ENCODE measurements at places on chromosomes 2 and 18.

- no peak for DNase-seq
These were observed 17.8 kb downstream of the NPC1 start for GRCh38 chr18:23568281-23569138.

GRCh38 chr2:54148391-54148790 lies 33.0 kb downstream of the ACYP2 start:
- DNase-seq: no peak

DNA sequence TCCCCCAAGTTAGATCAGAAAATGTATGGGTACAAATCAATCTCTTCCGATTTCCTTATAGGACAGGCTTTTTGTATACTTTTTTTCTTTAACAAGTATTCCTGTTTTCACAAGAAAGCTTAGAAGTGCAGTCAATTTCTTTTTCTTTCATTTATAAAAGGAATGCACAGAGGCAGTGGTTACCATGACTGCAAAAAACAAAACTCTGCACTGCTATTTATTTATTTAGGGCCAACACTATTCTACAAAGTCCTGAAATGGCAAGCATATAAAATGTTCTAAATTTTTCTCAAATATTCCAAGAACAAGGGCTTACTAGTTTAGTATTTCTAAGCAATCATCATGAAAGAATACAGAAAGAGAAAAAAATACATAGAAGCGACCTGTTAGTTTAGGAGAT lies 22.2 kb downstream of the ATAD2B start:
- no peak for DNase-seq

DNA sequence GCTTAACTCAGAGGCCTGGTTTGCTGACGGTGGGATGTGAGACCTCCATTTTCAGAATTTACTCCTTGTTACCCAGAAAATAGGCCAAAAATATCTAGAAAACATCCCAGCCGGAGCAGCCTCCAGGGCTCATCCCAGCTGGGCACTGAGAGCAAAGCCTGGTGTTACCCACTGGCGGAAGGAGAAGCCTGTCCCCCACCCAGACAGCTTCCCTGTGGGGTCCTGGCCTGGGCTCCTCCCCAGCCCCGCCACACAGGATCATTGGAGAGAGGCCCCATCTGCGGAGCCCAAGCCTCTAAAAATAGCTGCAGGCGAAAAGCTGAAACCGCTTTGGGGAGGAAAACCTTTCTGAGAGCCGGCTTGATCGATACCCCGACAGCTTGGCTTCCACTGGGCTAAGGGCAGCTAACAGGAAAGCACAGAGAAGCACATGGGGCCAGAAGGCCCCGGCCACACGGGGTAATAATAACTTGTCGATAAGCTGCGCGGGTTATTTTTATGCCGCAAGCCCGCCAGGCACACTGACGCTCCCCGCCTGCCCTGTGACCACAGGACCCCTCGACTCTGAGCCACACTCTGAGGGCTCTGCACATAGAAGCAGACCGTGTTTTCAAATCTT lies 26.9 kb upstream of the FAHD2A start:
- no peak for DNase-seq

GRCh38 chr2:47488870-47489584 lies 86.1 kb downstream of the MSH2 start:
- DNase-seq: peak; percentile 71

DNA sequence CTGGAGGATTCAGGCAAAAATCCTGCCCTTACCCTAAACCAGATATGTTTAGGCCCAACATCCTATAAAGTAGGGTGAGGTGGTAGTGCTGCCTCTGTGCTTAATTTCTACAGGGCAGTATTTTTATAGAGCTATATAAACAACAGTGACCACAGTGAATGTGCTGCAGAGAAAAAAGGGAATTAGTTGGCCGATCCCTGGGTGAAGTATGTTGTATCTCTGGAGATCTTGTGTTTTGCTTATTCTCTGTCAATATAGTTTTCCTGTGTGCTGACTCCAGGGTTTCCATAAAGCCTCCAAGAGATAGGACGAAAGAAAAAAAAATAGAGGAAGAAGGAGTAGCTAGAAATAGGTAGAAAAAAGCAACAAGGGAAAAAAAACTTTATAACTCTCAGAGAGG lies 88.9 kb upstream of the THOC1 start:
- DNase-seq: no peak

DNA sequence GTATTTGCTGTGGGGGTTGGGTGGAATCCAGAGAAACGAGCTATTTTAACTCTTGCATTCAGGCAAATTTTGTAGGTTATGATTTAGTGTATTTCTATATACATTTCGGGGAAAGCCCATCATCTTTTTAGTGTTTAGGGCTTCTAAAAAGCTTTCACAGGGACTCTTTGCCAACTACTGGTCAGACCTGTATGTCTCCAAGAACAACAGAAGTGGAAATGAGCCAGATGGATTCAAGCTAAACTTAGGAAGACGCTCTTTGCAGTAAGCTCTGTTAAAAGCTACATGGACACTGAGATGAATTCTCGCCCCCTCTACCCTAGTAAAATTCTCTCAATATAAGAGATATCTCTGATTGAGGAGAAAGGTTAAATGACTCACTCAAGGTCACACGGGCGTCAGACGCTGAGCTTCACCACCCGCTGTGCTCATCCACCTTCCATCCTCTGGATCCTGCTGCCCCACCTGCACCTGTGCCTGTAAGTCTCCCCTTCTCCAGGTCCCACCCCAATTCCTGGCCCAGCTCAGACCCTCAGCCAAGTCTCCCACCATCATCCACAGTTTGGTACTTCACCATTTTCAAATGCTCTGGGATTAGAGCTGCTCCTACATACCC lies 85.6 kb downstream of the MARCHF4 start:
- no peak for DNase-seq

DNA sequence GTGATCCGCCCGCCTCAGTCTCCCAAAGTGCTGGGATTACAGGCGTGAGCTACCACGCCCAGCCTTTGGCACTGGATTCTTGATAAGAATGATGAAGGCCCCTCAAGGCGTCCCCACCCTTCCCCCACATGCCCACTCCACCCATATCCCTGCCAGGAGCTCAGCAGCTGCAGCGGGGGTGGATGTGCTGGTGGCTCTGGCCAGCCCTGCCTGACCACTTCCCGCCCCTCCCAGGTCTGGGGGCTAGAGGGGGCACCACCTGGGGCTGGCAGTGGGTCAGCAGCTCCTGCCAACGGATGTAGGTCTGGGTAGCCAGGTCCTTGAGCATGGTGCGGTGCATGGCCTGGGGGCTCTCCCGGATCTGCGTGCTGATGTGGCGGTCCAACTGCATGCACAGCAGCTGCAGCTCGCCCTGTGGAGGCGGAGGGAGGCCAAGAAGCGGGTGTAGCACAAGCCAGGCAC lies 7.8 kb upstream of the SEMA4C start:
- DNase-seq: no peak
